ENCODE measurements at places on chromosomes 5 and 9.
A peak's percentile ranks its signal among the peaks of the same experiment; 100 is the strongest.

GRCh38 chr9:136671646-136672430 is 9.1 kb downstream of the EGFL7 start:
- DNase-seq, result peak; percentile 21

DNA sequence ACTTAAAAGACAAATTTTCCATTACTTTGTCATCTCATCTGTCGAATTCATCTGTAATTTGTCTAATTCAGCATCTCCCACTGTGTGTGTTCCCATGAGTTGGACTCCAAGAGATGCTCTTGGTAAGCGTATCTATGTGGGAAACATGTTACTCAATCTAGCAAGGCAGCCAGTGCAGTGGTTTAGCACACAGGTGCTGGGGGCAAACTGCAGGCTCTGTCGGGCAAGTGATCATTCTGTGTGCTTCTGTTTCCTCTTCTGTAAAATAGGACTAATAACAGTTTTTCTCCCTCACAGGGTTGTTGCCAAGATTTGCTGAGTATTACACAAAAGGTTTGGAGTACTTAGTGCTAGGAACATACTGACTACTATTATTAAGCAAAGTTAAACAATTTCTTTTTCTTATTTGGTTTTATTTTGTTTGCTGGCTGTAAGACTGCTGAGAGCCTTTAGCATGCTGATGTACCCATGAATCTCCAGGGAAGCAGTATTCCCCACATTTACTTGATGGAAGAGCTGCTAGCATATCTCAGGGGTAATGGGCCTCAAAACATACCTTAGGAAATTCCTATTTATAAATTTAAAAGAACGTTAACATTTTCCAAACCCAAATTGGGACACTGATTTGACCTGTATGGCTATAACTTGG is 709 bp upstream of the GAPT start:
- no peak for DNase-seq

GRCh38 chr5:176547802-176548201 is 1.3 kb upstream of the CDHR2 start:
- peak; percentile 13 for DNase-seq

DNA sequence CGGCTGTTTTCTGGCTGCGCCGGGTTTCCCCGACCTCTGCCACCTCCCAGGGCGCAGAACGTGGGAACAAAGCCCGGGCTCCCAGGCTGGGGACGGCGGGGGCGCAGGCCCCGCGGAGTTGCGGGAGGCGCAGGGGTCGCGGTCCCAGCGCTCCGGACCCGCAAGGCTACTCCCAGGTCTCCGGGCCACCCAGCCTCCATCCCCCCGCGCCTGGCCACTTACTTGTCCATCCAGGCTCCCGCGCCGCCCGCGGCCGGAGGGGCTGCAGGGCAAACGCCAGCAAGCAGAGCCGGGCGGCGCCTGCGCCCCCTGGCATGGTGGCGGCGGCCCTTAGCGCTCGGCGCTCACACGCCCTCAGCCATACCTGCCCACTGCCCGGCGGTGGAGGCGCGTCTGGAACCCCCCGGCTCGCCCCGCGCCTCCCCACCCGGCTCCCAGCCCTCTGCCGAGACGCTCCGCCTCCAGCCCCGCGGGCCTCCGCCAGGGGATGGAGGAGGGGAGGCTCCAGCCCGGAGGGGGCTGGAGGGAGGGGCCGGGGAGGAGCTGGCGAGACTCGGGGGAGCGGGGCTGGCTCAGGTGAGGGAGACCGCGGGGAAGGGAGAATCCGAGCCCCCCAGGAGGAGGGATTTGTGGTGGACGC is at the start of gene ADAM19:
TSS of gene ADAM19 (minus strand) at position 395 of the 640 bp plus-strand sequence. CDS start at position 316, 79 bp downstream.
- DNase-seq, result peak; percentile 79

- peak; percentile 86 for DNase-seq
Observed at GRCh38 chr9:137000177-137000930, 4.0 kb upstream of the CLIC3 start.
